ENCODE measurements at places on chromosomes 4 and X.

- no peak for DNase-seq
Measured at GRCh38 chrX:20267607-20267930, 860 bp upstream of the RPS6KA3 start.

DNA sequence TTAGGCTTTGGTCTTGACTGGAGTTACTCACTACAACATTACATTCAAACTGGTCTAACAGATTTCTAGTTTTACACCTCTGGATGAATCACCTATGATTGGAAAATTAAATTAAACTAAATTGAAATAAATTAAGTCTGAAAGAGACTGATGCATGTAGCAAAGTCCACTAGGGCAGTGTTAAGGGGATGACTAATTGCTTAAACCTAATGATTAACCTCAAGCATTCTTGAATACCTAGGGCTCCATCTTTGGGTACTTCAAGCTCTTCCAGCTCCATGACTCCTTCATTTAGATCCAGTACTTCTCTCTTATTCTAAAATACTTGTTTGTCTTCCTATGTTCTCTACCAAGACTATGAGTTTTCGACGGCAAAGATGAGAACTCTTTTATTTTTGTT is 86.8 kb downstream of the SH2D1A start:
- DNase-seq: no peak

DNA sequence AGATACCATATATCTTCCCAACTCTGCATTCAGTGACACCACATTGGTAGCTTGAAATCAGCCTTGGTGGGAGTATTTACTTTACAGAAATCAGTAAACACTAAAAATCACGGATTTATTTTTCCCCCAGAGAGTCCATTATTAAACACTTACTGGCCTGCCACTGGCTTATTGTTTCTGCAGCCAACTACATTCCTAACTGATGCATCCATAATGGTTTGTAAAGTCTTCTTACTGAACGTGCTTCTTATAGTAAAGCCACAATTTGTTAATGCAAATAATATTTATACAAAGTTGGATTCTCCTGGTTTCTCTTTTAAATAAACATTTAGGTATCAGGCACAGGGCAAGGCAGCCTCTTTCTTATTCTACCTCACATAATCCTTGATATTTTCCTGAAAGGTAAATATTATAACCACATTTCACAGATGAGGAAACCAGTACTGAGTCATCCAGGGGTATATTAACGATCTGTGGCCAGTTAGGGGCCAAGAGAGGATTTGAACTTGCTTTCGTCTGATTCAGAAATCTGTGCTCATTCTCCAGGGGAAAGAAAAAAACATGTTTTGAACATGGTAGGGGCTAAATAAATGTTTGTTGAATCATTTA is 136.5 kb downstream of the RAB28 start:
- no peak for DNase-seq

GRCh38 chr4:6715704-6716017 is 313 bp upstream of the BLOC1S4 start:
- no peak for DNase-seq

DNA sequence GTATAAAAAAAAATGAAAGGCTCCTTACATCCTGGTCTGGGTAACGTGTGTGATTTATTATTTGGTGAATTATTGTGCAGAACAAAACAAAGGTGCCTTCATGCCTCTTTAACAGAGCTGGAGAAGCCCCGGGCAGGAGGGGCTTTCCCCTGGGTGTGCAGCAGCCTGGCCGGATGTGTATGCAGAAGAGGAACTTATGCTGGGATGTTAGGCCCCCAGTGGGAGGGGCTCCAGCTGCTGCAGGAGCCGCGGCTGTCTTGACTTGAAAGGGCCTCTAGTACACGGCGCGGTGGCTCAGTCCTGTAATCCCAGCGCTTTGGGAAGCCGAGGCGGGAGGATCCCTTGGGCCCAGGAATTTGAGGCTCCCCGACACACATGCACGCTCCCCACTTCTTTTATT is 16.0 kb downstream of the CCNQ start:
- no peak for DNase-seq

- DNase-seq: no peak
Measured at GRCh38 chr4:142405695-142406498, 440.2 kb downstream of the INPP4B start.

DNA sequence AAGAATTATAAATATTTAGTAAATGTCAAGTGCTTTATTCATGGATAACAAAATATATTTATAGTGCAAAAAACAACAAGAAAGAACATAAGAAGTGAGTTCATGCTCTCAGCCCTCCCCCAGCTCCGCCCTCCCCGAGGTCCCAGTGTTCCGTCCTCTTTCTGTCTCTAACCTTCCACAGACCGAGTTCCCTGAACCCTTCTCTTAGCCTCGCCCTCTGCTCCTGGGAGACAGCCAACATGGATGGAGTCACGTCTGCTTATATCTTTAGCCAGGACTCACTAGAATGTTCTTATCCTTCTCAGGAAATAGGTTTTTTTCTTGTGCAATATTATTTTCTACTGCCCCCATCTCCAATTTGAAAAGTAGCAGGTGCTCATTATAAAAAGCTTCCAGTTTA is 40.1 kb upstream of the HELT start:
- no peak for DNase-seq

- DNase-seq: no peak
Measured at GRCh38 chr4:7423801-7424552, 10.8 kb downstream of the PSAPL1 start.

GRCh38 chr4:56086073-56086541 is 137.4 kb downstream of the CEP135 start:
- DNase-seq: no peak

- DNase-seq: no peak
Measured at GRCh38 chr4:27178061-27178460, 317.4 kb downstream of the STIM2 start.

DNA sequence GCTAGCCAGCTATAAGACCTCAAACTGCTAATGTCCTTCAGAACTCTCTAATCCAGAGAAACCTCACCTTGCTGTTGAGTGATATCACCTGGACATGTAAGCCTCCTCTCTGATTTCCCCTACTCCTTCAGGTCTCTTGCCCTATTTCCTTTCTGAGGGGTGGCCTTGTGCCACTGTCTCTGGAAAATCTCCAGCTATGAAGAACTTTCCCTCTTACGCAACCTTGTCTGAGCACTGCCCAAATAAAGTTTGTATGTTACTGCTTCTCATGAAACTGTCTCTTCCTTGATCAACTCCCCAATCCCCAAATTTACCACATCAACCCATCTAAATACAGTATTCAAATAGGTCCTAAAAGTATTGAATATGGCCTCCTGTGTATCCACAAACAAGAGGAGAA is 53.5 kb upstream of the VEGFD start:
- DNase-seq: no peak

GRCh38 chrX:54934890-54935289 is 14.3 kb downstream of the TRO start:
- no peak for DNase-seq

GRCh38 chr4:3864742-3865721 is 98.8 kb downstream of the ADRA2C start:
- no peak for DNase-seq

- no peak for DNase-seq
Measured at GRCh38 chr4:38141808-38142500, 181.8 kb downstream of the PTTG2 start.

DNA sequence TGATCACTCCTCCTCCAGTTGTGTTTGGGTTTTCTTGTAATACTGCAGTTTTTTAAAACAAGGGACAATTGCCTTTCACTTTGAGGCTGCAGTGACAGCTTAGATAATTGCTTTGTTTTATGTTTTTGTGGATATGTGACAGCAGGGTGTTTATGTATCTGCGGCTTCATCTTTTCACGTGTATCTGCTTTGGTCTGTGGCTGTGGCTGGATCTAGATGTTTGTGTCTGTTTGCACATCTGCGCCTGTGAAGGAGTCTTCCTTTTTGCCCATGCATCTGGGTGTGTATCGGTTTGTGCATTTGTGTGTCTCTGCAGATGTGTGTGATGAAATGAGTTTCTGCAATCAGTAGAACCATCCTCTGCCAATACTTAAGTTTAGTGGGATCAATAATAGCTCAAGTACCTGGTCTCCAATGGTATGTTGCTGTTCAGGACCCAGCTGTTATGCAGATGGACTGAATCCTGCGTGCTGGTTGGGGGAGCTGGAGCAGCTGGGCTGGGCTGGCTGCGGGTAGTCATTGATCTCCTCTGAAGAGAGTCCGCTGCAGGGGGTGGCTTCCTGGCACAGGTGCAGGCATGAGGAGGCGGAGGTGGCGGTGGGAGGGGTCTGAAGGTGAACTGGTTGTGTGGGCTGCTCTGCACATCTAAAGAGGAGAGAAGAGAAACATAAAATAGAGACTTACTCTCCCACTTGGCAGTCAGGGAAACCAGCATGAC is 390.3 kb downstream of the SH2D1A start:
- DNase-seq: no peak

DNA sequence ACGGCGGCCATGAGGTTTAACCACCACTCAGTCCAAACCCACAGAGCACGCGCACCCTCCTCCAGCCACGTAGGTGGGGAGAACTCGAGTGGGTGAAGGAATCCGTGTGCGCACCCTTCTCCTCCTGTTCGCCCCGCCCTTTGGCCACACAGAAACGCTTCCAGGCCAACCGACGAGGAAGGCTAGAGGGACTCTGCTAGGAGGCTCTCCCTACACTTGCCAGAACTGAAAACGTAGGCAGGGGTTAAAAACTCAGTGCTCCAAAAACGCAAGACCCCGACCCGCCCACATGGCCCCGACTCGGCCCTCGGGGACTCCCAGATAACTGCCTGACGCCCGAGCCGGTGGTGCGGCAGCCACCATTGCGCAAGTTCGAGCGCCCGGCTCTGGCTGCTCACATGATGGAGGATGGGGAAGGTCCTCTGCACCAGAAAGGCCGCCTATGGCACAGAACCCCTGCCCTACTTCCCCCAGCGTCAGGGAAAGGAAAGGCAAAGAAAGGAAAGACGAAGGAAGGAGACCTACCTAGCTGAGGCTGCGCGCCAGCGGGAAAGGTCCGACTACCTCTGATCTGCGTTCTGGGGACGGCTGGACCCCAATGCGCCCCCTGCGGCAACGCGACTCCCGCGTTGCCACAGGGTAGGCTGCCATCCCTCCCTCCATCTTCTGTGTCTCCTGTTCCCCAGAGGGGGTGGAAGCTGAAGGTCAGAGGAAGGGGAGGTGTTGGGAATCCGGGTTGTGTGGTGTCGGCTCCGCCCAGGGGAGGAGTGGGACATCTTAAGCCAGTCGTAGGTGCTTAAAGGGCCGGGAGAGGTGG is 201.9 kb upstream of the AGTR2 start:
- DNase-seq: no peak

- no peak for DNase-seq
Measured at GRCh38 chrX:36909676-36910030, 98.5 kb upstream of the FAM47C start.

DNA sequence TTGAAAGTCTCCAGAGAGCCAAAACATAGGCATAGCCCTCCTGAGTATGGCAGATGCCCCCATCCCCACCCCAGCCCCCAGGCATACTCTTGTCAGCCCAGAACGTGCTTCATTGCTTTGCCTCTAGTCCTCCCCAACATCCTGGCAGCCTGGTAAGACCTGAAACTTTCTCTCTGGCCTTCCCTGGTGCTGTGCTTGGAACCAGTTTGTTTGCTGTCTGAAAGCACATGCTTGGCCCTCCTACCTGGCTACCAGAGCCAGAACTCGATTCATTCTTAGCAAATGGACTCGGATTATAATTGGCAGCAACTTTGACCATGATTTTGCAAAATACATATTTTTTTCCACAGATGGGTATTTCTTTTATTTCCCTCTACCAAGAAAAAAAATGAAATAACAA is 248.1 kb downstream of the USP46 start:
- no peak for DNase-seq

- DNase-seq: no peak
Measured at GRCh38 chr4:95318483-95318882, 230.3 kb downstream of the UNC5C start.

- DNase-seq: no peak
Measured at GRCh38 chr4:182263562-182263961, 20.4 kb downstream of the TENM3 start.

- DNase-seq: peak; percentile 44
Measured at GRCh38 chrX:136028383-136028984, 43.2 kb downstream of the SLC9A6 start.

DNA sequence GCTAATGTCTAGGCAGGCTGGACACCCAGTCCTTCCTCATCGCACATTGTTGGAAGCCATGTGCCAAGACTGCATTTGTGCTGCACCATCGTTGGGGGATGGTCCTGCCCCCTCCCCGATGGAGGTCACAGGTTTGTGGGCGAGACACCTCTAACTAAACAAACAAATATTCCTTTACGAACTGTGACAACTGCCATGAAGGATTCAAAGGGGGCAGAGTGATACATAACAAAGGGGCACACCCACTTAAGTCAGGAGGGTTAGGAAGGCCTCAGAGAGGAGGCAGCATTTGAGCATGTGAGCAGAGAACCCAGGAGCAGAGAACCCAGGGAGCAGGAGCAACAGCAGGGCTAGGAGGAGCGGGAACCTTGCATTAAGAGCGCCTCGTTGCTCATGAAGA is 37.1 kb downstream of the TRIM2 start:
- no peak for DNase-seq

- no peak for DNase-seq
Measured at GRCh38 chr4:15385515-15385914, 42.3 kb upstream of the C1QTNF7 start.

- DNase-seq: peak; percentile 20
Measured at GRCh38 chr4:186190581-186191199, 677 bp upstream of the CYP4V2 start.

GRCh38 chr4:173448608-173449379 is 49.9 kb upstream of the SCRG1 start:
- no peak for DNase-seq

- no peak for DNase-seq
Measured at GRCh38 chr4:184573701-184574100, 75.5 kb downstream of the CASP3 start.

DNA sequence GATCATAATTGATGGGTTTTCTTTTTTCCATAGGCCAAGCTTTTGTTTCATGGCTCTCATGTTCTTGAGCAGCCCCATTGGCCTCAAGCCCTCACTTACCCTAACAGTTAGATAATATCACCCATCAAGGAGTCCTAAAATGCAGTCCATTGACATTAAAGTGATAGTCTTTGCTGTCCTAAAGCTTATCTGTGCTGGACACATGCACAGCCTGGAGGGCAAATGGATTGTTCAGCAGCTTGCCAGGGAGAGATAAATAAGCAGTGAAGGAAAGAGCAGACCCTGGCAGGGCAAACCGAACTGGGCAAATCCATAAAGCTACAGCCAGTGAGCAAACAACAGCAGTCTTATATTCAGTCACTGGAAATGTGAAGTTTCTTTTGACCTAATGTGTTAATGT is 199.6 kb upstream of the MID1 start:
- peak; percentile 5 for DNase-seq

GRCh38 chr4:110287130-110287529 is 88.7 kb upstream of the ELOVL6 start:
- DNase-seq: no peak

GRCh38 chrX:38312436-38312835 is 14.9 kb downstream of the RPGR start:
- DNase-seq: no peak

- no peak for DNase-seq
Measured at GRCh38 chrX:67207912-67208311, 335.9 kb upstream of the AR start.

DNA sequence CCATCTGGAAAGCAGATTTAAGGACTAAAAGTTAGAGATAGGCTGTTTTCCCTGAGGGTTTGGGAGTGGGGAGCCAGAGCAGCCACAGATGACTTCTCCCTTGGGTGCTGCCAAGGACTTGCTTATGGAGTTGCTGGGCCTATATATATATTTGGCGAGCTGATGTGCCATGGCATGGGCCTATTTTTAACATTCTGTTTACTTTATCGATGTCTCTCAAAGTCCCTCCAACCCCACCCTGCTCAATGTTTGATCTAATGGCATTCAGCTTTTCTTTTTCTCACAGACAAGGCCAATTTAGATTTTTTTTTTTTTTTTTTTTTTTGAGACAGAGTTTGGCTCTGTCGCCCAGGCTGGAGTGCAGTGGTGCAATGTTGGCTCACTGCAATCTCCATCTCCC is 6.1 kb upstream of the CUL4B start:
- DNase-seq: no peak

All from hematopoietic multipotent progenitor cell treated with erythropoietin and hydrocortisone succinate and interleukin-3 and kit ligand, for 15 days (in vitro differentiated cells).